D721Med (cell line): ENCODE measurements at places on chromosomes 1 and 21.

GRCh38 chr1:8097077-8097799, 71.1 kb upstream of the ERRFI1 start:
- DNase-seq: no peak

DNA sequence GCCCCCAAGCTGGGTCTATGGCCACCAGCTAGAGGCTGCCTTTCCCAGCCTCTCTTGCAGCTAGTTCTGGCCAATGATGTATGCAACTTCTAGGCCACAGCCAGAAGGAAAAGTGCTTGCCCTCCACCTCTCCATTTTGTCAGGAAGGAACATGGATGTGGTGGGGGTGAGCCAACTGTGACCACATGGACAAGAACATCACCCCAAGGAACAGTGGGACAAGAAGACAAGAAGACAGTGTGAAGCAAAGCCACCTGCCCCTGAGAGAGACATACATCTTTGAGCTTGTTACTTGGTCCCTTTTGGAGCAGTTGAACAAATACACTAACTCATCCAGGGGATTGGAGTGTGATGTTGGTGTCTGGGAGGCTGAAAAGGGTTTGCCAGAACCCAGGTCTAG, 105.8 kb upstream of the EDN2 start:
- no peak for DNase-seq

DNA sequence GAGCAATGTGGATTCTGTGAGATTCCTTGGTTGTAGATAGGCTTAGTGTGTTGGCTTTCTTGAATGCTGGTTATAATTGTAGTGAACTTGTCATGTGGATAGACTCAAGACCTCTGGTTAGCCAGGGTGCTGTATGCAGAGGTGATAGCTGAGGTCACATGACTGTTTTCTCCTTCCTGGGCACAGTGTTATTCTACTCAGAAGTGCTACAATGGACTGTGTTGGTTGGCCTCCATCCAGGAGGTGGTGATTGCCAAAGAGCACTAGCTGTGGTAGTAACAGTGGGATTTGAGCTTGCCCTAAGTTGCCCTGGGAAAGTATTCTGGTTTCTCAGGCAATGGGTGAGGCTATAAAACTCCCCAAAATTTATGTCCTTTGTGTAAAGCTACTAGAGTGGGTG, 71.6 kb downstream of the SH3BGR start:
- no peak for DNase-seq

DNA sequence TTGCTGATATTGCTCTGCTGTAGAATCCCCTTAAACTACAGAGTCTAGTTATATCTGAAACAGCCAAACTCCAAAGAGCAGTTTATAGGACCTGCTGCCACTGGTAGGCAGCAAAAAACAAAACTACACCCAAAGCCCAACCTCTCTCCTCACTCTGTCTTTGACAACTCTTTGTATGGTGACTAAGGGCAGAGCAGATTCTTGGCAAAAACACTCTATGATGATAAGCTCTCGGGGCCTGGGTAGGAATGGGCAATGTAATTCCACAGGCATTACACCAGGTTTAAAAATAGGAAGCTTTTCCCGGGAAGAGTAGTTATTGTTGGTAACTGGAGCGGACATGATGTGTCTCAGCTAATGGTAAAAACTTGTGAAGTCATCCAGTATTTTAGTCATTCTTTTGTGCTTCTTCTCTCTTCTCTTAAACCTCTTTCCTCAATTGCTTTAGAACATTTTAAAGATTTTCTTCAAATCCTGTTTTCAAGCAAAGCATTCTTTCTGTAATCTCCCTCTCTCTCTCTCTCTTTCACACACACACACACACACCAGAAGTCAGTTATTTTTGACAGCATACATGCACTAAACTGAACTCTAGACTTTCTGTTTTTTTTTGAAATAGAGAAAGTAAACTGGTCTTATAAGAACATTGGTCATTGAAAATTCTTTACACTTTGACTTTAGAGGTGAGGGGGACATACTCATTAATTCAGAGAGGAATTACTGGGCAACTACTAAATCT, 193.5 kb downstream of the PAPPA2 start:
- no peak for DNase-seq

DNA sequence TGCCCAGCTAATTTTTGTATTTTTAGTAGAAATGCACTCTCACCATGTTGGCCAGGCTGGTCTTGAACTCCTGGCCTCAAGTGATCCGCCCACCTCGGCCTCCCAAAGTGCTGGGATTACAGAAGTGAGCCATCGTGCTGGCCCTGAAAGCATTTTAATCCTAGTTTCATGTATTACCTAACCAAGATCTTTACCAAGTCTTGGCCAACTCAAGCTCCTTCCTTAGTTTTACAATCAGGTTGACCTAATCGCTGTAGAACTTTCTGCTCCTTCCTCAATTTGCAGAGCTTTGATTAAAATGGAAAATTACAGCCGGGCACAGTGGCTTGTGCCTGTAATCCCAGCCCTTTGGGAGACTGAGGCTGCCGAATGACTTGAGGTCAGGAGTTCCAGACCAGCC, 3.2 kb upstream of the TMEM63A start:
- DNase-seq: no peak

GRCh38 chr21:15534450-15534886, 195.3 kb upstream of the USP25 start:
- no peak for DNase-seq

DNA sequence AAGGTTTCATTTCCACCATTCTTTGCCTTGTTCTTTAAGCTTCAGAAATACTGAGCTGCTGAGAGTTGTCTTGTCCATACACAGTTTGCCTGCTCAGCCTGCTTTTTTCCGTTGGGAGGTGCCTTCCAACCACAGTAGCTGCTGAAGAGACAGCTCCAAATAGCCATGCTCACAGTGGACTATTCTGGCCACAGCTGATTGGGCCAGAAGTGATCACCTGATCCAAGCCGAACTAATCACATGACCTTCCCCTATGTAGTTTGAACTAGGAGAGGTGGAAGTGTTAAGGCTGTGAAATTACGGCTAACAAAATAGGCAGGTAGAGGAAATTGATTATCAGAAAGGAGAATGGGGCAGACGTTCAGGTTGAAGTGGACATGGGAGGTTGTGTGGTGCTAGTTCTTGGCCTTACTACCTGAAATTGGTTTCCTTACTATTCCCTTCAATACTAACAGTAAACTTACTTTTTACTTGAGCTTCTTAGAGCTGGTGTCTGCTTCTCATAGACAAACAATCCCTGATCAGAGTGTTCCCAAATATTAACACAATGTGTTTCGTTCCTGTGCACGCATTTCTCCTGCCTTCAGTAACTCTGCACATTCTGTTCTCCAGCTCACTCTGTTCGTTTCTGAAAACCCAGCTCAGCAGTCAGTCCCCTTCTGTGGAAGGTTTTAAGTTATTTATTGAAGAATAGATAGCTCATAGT, 136.1 kb downstream of the RWDD3 start:
- DNase-seq: no peak

DNA sequence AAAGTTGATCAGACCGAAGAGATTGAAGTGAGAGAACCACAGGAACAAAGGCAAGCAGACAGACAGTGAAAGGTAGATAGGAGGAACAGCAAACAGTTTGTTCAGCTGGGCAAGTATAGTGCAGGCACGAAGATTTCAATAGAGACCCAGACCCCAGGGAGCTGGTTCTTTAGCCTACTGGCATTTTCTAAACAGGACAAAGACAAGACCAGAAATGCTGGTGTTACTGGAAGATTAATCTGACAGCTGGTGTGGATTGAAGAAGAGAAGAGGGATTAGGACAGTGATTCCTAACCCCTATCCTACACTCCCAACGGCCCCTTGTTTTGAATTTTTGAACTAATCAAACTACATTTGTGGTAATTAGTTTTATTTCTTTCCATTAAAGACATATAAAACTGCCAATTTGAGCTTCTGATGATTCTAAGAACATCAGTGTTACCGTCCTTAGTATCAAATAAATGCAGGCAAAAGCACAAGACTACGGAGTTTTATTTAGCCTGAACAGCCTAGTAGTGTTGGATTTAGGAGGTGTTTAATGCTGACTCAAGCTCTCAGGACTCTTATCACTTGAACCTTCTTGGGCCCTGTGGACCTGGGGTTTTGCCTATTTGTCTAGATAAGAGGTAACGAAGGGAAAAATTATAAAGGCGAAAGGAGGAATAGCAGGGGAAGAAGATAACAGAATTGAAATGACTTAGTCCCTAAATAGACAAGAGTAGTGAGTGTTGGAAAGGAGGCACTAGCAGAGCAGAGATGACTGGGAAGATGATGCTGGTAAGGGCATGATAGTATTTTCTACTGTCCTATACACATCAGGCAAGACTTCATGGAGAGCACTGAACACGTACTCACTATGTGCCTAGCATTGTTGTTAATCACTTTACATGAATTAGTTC, 2.0 kb downstream of the NPL start:
- no peak for DNase-seq

DNA sequence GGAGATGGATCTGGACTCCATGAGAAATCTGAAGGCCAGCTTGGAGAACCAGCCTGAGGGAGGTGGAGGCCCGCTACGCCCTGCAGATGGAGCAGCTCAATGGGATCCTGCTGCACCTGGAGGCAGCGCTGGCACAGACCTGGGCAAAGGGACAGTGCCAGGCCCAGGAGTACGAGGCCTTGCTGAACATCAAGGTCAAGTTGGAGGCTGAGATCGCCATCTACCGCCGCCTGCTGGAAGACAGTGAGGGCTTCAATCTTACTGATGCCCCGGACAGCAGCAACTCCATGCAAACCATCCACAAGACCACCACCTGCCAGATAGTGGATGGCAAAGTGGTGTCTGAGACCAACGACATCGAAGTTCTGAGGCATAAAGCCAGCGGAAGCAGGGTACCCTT, 601.5 kb upstream of the ZP4 start:
- no peak for DNase-seq

DNA sequence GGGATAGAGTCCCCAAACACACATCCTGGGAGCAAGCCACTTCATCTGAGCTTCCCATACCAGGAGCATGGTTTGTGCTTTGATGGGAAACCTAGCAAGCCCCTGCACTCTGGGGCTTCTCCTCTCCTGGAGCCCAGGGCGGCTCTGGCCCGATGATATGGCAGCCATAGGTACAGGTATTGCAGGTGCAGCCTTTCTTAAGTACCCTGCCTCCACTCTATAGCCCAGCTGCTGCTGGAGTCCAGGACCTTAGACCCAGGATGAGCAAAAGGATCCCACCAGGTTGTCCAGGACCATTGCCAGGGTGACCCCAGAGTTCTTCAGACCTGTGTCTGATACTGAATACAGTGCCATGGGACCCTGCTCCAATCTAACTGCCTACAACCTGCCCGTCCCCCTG, 4.2 kb downstream of the C1orf226 start:
- DNase-seq: no peak

GRCh38 chr1:199545780-199546179, 481.7 kb upstream of the NR5A2 start:
- no peak for DNase-seq

GRCh38 chr1:30856260-30856790, 52.2 kb downstream of the SDC3 start:
- peak; percentile 69 for DNase-seq

- DNase-seq: no peak
These were observed 27.2 kb downstream of the TCEANC2 start for GRCh38 chr1:54080598-54081049.

GRCh38 chr1:96999191-96999590, 277.6 kb downstream of the PTBP2 start:
- DNase-seq: no peak

DNA sequence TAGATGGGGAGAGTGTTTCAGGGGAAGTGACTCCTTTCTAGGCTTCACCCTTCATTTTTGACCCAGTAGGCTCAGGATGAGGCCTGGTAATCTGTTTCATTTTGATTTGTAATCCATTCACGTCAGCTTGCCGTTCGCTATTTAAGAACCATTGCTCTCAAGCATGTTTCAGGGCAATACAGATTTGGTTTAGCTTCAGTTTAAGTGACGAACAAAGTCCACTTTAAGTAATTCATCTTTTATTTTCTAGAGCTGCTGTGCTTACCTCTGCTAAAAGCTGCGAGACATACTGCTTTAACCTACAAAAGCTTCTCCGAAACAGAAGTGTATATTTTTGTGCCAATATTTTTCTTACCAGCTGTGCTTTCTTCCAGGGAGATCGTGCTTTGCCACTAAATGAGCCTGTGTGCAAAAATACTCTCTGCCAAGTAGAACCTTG, 8.9 kb upstream of the FMO3 start:
- DNase-seq: no peak

- DNase-seq: no peak
These were observed 15.7 kb upstream of the LRRC53 start for GRCh38 chr1:74528123-74528522.

DNA sequence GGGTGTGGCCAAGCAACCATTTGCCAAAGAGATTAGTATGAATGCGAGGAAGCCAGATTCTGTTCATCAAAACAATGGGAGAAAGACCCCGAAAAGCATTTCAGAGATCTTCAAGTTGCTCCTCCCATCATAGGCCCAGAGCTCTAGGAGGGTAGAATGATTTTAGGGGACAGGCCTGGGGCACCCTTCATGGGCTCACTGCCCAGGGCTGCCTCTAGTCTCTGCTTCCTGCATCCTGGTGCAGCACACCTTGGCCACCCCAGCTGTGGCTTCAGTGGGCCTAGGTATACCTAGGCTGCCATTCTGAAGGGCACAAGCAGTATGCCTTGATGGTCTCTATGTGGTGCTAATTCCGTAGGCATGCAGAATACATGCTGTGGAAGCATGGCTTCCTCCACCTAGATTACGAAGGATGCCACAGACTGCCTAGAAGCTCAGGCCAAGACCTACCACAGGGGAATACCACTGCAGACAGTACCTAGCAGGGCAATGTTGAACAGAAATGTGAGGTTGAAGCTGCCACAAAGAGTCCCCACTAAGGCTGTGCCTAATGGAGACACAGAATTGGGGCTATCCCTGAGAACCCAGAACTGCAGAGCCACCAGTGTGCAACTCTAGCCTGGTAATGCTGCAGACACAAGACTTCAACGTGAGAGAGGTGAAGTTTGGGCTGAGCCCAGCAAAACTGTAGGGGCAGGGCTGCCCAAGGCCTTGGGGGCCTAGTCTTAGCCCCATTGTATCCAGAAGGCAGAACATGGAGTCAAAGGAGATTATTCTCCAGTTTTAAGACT, 158.8 kb downstream of the CLIC6 start:
- DNase-seq: no peak

- peak; percentile 76 for DNase-seq
These were observed at the start of gene EPHA10 for GRCh38 chr1:37764888-37765441. Gene EPHA10 (minus strand): TSS chr1:37765120. CDS start chr1:37765066, 54 bp downstream.

GRCh38 chr21:33860332-33860879, 55.2 kb downstream of the ATP5PO start:
- DNase-seq: no peak

DNA sequence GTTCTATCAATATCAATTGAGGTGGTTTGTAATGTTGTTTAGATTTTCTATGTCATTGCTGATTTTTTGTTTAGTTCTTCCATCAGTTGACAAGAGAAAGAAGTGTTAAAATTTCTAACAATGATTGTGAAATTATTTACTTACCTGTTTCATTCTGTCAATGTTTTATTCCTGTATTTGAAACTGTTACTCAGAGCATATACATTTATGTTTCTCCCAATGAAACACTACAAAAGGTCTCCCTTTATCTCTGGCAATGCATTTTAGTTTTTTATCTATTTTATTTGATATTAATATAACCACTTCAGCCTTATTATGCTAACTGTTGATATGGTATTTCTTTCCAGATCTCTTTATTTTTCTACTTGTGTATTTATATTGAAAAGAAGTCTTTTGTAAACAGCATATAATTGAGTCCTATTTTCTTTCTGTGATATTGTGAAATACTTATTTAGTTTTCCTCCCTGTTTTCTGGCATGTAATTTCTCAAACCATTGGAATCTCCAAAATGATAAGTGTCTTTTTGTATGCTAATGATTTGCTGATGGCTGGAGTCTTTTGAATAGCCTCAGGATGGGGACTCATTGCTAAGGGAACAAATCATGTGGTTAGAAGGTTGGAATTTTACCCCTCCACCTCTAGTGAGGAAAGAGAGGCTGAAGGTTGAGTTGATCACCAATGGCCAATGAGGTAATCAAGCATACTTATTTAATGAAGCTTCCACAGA, 122.0 kb downstream of the ADSS2 start:
- DNase-seq: no peak
